ENCODE measurements at places on chromosomes 16 and 17.

DNA sequence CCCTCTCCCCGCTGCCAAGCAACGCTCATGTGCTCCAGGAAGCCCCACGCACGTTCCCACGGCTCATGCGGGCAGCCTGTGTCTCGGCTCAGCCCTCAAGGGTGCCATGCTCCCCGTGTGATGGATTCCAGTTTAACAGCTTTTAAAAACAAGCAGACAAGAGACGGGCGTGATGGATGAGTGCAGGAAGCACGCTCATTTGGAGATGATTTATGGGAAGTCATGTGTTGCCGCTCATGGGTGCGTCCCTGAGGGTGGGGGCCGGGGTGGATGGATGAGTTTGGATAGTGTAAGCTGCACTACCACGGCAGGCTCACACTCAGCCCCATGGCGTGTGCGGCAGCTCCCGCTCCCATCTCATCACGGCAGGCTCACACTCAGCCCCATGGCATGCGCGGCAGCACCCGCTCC, 132.8 kb downstream of the RBFOX3 start:
- DNase-seq: no peak

DNA sequence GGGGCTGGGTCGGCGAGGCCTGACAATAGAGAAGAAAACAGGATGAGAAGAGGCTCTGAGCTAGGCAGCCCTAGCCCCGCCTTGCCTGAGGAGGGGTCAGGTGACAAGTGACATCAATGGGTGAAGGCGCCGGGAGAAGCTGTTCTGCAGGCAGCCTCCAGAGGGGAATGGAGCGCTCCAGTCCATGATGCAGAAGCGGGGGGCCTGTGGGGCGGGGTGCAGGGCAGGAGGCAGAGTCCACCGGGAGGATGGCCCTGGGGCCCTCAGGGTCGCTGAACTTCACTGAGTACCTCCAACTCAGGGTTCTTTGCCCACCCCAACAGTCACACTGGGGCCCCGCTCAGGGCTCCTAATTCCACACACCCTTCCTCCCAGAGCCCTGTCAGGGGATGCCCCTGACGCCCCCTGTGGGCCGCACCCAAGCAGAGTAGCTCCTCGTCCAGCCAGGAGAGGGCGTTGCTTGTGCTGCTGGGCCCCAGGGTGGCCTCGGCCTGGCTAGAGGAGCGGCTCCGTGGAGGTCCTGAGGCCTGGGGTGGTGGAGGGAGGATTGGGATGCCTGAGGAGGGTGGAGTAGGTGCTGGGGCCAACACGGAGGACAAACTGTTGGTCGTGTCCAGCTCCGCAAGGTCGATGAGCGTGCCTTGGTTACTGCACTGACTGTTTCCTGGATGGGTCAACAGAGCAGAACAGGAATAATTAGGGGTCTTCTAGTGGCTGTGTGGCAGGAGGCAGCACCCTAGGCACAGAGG, 20.8 kb downstream of the GGA3 start:
- peak; percentile 93 for DNase-seq

DNA sequence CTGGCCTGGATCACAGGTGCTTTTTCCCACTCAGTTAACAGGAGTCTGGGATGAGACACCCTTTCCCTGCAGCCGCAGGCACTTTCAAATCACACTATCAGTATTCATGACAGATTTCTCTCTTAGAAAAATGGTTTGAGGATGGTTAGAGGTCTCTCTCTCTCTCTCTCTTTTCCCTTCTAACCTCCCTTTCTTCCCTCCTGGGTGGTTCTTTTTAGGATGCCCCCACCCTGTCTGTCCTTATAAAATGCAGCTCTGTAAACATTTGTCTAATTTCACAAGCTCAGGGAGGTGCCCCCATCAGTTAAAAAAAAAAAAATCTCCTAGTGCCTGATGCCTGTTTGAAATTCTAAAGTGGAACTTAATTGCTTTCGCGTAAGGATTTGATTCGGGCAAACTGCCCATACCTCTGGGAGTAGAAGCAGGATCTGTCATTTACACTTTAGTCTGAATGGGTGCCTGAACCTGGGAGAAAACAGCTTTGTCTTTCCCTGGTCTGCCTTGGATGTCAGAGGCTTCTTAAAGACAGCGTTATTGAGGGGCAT, 158.8 kb downstream of the CCDC182 start:
- DNase-seq: no peak

DNA sequence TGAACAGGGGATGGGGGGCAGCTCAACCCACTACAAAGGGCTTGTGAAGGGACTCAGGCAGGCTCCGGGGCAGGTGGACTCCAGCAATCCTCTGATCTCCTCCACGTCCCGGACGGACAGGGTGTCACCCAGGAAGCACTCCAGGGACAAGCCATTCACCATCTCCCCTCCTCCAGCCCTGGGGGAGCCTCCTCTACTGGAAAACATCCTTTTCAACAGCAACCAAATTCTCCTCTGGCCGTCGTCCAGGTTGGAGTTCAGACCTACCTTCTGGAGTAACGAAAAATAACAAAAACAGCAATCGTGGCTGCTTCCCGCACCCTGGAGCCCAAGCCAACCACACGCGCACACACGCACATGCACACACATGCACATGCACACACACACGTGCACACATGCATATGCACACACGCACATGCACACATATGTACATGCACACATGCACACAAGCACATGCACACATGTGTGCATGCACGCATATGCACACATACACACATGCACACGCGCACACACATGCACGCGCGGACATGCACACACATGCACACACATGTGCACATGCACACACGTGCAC, 8.9 kb upstream of the RBFOX3 start:
- DNase-seq: no peak

GRCh38 chr17:79306424-79307318, 232.0 kb downstream of the ENGASE start:
- peak; percentile 84 for DNase-seq

- no peak for DNase-seq
Measured at GRCh38 chr17:79939094-79939435, 96.6 kb downstream of the TBC1D16 start.

DNA sequence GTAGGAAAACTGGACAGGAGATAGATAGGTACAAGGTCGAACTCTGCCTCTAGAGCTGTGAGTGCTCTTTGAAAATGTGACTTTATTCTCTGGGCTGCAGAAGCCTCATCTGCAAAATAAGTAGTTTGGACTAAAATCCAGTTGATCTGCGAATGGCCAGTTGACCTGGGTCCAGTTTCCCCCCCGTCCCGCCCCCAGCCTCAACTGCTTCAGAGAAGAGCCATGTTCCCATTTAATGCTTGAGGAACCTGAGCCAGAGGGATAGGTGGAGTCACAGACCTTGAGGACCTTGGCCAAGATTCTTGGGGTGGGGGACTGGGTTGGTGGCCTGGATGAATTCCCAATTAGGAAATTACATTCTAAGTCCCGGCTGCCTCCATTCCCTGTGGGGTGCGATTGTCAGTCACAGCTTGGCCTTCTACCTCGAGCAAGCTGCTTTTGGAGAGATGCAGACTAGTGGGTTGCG, 14.1 kb downstream of the TBX2 start:
- DNase-seq: no peak

DNA sequence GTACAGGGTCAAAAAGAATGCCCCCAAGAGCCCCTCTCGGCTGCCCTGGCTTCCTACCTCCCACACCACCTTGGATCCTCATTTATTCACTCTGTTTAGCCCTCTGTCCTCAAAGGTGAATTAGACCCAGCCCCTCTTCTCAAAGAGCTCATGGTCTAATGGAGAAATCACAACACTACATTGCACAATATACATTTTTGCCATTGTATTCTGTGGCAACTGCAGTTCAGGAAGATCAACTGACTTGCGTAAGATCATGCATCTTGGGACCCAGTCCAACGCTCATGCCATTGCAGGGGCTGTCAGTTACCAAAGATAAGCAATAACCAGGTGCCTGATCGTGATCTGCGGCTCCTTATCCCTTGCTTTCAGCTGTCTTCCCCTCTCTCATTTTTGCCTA, 1.4 kb downstream of the KRT38 start:
- DNase-seq: no peak

- no peak for DNase-seq
Measured at GRCh38 chr16:1174477-1175357, 21.8 kb downstream of the CACNA1H start.

GRCh38 chr17:72915625-72916081, 176.8 kb downstream of the SLC39A11 start:
- DNase-seq: peak; percentile 52

- DNase-seq: no peak
Measured at GRCh38 chr16:87178977-87179376, 138.2 kb downstream of the C16orf95 start.

DNA sequence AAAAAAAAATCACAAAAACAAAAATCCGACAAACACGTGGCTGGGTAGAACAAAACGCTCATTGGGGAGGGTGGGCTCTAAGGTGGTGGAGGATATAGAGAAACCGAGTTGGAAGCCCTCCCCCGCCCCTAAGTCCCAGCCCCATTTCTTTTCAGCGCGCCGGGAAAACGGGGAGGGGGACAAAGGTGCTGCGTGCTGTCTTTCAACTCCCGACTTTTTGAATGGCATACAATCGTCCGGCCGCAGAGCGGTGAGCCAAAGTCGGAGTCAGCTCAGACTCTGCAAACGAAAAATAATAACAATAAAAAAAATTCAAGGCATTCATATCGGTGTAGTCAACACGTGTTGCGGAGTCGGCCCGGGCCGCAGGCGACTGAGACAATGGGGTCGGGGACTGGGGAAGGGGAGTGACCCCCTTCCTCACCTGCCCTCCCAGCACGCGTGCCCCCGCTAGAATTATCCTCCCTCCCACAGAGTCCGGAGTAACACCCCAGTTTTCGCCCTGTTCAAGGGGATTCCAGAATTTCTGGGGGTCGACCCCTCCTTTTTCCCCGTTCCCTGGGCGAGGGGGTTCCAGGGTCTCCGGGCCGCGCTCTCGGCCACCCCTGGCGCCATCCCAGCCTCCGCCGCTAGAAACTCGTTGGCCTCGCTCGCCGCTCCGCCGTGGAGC, 1.7 kb upstream of the IGF2BP1 start:
- DNase-seq: peak; percentile 22

DNA sequence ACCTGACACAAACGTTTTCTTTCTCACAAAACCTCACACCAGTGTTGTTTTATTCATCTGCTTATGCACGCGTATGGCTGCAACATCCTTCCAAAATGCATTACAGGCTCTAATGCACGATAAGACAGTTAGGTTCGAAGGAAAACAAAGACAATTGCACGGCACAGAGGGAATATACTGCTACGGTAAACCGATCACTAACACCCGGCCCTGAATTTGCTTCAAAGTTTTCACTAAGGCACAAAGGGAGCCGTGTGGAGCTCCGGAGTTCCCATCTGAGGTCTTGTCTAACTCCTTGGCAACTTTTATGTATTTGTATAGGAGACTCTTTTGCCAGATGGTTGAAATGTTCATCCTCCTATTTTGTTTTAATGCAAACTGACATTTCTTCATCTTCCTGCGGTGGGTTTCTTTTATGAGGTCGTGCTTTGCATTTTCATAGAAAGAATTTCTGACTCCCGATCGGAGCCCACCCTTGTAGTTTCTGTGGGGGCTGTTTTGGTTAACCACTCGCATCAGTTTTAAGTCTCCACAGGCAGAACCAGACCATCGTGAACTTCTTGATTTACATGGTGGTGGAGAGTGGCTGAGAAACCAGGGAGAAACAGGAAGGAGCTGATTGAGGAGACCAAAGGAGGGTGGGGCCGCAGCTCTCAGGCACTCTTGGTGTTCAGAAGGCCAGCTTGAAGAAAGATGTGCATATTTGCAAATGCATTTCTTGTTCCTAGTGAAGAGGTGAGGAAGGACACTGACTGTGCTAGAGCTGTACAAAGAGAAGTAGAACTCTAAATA, 516.8 kb downstream of the MAF start:
- DNase-seq: no peak

DNA sequence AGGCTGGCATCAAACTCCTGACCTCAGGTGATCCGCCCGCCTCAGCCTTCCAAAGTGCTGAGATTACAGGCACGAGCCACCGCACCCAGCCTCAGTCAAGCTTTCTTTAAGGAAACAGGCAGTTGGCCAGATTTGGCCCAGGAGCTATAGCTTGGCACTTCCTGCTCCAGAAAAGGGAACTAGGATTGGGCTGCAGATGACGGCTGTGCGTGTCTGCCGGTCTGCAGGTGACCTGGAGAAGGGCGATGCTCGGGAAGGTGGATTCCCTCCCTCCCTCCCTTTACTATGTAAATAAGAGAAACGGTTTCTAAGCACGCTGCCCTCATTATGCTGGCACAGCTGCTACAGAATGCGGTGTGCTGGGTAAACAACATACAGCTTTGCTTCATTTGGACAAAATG, 215.9 kb downstream of the RPTOR start:
- peak; percentile 38 for DNase-seq

DNA sequence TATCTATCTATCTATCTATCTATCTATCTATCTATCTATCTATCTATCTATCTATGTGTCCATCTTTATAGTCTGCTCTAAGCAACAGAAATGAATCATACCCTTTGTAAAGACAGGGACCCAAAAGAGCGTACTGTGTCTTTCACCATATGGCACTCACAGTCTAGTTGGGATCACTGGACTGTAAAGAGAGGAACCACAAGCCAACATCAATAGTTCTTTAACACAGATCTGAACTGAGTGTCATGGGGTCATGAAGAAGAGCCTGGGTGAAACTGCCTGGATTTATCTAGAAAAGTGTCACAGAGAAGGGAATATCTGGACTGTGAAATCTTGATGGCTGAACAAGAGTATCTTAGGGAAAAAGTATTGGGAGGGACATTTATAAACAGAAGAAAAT, 619.1 kb upstream of the SOX9 start:
- no peak for DNase-seq

- no peak for DNase-seq
Measured at GRCh38 chr17:81609541-81610311, 27.2 kb downstream of the NPLOC4 start.

- DNase-seq: no peak
Measured at GRCh38 chr17:77332034-77332971, 191.5 kb downstream of the SEC14L1 start.

DNA sequence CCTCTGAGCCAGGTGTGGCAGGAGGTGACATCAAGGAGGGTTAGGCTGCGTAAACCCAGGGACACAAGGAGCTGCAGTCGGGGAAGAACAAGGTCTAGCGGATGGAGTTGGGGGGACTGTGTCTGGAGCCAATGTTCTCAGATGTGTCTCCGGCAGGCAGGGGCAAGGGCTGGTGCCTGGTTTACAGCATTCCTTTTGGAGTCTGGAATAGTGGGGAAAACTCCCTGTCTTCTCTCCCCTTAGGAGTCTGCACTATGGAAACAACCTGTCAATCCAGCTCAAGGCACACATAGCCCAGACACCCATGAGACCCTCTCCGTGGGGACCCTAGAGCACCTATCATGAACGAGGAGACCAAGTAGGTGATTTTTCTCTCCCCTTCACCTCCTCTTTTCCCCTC, 27.5 kb downstream of the NLRC5 start:
- DNase-seq: no peak

Measured in G401 (cell line).